Cerebellar nuclear complex (tissue), 1 donor: ENCODE measurements at places on chromosomes 5 and 9.

GRCh38 chr5:104952876-104953275 is 1390.3 kb upstream of the NUDT12 start:
- DNase-seq: no peak

DNA sequence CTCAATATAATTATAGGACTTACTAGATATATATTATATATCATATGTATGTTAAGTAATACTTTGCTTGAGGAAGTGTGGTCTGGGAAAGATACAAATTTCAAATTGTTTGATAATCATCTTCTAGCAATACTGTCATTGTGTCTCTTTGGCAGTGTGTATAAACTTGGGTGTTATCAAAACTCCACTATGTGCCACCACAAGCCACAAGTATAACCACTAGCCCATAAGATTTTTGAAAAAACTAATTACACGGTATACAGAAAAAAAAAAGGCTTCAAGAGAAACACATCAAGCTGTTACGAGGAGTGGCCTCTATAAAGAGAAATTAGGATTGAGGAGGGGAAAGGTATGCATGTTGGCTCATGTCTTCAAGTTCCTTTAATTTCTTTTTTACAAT is 44.7 kb upstream of the PCSK5 start:
- no peak for DNase-seq

DNA sequence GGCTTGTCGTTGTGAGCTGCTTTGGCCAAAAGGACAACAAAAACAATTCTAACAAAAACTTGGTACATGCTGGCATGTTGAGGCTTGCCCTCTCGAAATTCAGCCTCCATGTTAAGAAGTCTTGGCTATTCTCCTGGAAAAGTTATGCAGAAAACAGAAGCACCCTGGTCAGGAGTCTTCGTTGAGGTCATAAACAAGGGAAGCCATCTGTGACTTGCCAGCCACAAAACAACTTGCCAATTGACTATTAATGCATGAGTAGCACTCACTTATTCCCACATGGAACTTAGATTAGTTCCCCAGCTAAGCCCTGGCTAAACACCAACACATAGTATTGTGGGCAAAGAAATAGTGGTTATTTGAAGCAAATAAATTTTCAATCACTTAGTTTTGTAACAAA is 521.0 kb upstream of the CHD1 start:
- DNase-seq: no peak

GRCh38 chr9:31103836-31104235 is 1280.6 kb upstream of the ACO1 start:
- DNase-seq: no peak

DNA sequence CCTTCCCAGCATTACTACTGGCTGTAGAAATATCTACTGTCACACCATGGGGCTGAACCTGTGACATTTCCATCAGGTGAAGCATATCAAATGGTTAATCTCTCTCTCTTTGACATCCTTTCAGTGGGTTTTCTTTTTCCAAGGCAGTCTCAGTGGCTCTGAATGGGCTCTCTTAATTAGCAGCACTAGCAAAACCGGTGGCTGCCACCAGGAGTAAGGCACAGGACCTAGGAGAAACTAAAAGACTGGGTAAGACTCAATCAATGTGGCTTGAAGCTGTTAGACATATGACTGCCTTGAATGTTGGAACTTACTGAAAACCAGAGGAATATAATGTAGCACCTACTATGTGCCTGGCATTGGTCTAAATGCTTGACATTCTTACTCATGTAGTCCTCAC is 445.0 kb upstream of the KIF2A start:
- DNase-seq: no peak

GRCh38 chr5:125607018-125607417 is 816.2 kb upstream of the GRAMD2B start:
- no peak for DNase-seq

DNA sequence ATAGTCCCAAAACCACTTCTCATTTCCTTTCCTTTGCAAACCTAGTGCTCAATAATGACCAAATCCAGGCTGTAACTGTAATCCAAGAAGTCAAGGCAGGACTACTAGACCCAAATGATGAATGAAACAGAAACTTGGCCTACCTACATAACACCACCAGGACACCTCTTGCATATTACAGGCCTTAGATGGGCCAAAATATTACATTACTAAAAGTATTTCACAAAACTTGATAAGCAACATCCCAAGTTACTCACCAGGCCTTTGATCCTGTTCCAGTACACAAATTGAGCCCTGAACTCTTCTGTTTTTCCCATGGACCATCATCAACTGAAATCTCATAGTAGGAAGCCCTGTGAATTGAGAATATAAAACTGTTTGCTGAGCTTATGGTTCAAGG is 34.8 kb downstream of the NADK2 start:
- no peak for DNase-seq

- no peak for DNase-seq
These were observed 15.8 kb downstream of the ERGIC1 start for GRCh38 chr5:172849606-172850453.

GRCh38 chr5:143174714-143175398 is 228.6 kb downstream of the NR3C1 start:
- no peak for DNase-seq

DNA sequence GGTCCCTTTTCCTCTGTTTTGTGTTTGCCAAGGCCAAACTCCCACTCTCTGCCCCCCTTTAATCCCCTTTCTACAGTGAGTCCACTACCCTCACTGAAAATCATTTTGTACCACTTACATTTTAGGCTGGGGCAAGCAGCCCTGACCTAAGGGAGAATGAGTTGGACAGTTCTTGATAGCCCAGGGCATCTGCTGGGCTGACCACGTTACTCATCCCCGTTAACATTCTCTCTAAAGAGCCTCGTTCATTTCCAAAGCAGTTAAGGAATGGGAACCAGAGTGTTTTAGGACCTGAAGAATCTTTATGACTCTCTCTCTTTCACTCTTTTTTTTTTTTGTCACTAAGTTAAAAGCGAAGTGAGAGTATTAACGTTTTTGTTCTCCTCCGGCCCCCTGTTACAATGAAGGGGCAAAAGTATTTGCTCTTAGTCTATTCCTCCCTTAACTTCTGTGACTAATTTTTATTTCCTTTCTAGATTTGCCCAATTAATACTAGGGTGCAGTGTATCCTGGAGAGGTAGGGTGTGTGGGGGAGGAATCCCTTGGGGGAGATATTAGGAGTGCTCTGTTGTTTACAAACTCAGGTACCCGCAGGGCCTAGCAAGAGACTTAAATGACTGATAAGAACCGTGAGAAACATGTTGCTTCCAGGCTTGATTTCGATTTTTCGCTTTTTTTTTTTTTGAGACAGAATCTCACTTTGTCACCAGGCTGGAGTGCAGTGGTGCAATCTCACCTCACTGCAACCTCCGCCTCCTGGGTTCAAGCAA is 14.7 kb downstream of the GM2A start:
- no peak for DNase-seq
